ENCODE measurements at places on chromosomes 16 and 17.

DNA sequence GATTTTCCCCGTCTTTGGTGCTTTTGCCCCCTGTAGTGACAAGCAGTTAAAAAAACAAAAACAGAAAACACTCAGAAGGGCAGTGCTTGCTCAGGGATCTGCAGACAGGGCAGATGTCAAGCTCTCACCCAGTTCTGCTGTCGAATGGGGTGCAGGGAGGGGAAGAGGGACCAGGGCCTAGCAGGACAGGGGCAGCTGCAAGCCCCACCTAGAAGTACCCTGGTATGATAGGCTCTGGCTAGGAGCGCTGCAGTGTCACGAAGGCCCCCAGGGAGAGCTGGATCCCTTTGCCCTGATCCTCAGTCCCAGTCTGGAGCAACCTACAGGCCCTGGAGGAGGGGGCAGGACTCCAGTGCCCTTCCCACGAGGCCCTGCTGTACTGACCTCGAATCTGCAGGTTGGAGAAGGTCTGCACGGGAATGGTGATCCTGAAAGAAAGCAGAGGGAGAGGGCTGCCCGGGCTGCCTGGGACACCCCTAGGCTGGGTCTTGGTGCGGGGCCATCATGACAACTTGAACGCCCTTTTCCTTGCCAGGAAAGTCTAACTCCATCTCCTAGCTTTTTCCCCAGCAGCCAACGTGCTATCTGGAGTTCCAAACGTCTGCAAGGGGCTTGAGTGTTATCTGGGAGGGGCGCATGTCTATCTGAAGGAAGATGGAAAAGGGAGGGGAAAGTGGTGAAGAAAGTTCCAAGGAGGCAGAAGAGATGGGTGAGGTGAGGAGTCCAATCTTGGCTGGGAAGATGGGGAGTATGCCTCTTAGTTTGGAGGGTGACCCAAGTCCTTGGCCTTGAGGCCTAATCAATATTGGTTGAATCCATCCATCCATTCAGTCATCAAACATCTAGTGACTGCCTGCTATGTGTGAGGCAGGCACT is 4.8 kb downstream of the GFAP start:
- no peak for DNase-seq

DNA sequence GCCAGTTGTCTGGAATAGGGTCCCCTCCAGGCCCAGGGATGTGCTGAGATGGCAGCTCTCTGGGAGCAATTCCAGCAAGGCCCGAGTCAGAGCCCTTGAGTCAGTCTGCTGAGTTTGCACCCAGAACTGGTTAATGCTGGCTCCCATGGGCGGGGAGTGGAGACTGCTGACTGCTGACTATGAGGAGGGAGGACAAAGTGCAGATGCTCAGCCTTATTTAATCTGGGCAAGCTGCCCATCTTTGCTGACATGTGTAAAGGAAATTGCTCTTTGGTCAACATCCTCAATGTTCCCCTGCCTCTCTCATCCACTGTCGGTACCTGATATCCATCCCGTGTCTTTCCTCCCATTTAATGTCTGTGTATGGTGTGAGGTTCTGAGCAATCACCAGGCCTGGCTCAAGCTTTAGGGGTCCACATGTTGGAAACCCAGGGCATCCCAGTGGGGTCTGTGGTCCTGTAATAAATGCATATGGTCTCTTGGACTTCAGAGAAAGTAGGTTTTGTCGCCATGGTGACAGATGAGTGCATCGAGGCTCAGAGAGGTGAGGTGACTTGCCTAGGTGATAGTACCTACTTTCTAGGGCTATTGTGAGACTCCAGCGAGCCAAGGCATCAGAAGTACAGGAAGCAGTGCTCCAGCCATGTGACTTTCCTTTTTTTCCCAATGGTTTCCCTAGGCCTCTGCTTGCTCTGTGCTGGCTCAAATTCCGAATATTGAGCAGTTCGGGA is 20.0 kb upstream of the RNF135 start:
- no peak for DNase-seq

GRCh38 chr16:22887445-22887844 is 73.5 kb downstream of the HS3ST2 start:
- no peak for DNase-seq

DNA sequence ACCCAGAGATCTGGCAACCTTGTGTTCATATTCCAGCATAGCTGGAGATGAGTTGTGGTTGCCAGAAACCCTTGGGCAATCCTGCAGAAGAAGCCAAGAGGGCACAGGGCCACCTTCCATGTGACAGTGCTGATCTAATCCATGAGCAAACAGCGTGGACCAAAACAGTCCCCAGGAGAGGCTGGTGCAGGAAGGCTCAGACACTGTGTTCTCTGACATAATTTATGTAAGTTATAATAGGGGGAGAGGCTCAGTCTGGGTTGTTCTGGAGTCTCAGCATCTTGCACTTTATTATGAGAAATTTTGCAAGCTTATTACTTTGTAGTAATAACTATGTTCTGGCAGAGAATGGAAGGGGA is 273.9 kb downstream of the HAPSTR1 start:
- no peak for DNase-seq

DNA sequence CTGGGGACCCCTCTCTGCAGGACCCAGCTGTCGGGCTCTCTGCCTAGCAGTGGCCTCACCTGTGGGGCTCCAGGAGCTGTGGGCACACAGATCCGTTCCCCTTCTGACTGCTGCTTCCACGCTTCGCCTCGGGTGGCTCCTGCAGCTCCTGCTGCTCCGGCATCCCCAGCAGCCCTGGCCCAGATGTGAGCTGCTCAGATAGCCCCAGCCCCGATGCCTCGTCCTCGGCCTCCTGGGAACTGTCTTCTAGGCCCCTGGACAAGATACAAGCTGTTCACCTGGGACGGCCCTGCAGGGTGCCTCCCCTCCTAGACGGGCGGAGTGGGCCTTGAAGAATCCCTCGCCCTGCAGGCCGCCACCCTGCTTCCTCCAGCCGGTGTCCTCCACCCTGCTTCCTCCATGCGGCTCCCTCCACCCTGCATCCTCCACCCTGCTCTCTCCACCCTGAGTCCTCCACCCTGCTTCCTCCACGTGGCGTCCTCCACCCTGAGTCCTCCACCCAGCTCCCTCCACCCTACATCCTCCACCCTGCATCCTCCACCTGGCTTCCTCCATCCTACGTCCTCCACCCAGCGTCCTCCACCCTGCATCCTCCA is 11.0 kb downstream of the EMC6 start:
- DNase-seq: no peak

Data from activated CD4-positive, alpha-beta T cell treated with anti-CD3 and anti-CD28 coated beads for 1 hour (primary cell).